Germinal center (tissue), 1 donor: ENCODE measurements at places on chromosomes 12 and 14.

DNA sequence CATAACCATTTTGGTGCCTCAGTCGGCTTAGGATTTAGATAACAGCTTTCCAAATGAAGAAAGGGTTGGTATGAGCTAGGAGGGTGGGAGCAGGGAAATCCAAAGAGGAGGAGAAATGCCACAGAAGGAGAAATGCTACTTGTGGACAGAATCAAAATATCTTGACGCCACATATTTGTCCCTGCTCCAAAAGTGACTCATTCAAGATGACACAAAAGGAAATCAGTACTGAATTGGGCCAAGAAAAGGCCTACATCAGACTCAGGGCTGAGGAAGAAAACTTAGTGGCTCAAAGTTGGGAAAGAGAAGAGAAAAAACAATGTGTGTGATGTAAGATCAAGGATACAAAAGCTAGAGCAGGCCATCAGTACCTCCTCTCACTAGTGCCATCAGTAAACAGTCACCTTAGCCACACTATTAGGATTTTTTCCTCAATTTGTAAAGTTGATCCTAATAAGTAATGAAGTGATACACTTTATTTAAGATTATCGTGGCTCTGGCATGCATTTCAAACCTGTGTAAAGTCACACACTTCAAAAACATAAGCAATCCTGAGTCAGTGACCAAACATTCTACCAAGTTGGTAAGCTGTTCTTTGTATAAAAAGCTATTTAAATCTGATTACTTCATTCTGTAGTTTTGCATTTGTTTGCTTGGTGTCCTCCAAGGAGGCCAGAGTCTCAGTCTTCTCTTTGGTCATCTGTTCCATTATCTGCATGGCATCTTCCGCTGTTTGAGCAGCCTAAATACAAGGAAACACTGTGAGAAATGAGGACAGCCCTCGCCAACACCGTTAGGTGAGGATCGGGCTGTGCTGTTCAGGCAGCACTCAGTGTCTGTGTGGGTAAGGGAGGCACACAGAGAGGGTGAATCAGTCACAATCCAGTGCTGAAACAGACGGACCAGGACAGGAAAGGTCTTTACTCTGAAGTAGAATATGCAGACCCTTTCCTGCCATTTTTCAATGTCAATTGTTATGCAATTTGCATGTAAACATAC lies 52.6 kb upstream of the VPS33A start:
- DNase-seq, result no peak

GRCh38 chr12:27279826-27280225 lies 35.7 kb downstream of the STK38L start:
- no peak for DNase-seq

DNA sequence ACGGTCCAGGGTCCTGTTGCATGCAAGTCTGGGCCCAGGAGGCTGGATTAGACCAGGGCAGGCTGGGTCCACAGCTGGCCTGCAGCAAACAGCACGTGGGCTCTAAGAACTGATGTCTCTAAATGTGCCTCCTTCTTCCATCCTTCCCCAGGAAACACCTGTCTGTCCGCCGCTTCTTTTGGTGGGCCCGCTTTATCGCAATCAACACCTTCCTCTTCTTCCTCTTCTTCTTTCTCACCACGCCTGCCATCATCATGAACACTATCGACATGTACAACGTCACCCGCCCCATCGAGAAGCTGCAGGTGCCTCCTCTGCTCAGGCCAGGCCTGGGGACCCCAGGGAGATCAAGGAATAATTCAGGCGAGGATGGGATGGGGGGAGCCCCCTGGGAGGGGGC lies 28.3 kb downstream of the NGB start:
- DNase-seq, result peak; percentile 31

- DNase-seq, result no peak
Measured at GRCh38 chr14:68513137-68513536, 279.7 kb downstream of the ZFP36L1 start.

DNA sequence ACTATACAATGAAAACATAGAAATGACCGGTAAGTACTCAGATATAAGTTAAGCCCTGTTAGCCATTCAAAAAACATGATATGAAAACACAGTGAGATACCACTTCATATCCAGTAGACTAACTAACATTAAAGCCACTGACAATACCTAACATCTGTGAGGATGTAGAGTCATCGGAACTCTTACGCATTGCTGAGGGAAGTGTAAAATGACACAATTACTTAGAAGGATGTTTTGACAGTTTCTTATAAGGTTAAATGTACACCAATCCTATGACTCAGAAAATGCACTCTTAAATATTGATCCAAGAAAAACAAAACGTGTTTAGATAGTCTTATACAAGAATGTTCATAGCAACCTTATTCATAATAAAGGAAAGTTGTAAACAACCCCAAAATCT lies 782.9 kb downstream of the BCL11B start:
- no peak for DNase-seq

DNA sequence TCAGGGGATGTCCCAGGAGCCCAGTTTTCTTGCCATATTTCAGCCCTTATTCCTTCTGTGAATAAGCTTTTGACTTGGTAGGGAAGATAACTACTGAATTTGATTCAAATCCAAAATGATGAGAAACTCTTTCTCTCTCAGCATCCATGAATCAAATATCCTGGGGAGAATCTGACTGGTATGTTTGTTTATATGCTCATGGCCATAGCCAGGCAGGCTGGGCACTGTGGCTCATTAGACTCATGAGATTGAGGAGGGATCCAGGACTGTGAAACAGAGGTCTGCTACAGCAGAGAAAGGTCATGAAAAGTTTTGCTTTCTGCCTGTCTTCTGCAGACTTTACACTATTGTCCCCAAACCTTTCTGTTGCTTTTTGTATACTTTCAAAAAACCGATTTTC lies 346.4 kb upstream of the ATP2B1 start:
- no peak for DNase-seq

- no peak for DNase-seq
Measured at GRCh38 chr14:106662936-106663550, 1136.7 kb downstream of the TMEM121 start.

DNA sequence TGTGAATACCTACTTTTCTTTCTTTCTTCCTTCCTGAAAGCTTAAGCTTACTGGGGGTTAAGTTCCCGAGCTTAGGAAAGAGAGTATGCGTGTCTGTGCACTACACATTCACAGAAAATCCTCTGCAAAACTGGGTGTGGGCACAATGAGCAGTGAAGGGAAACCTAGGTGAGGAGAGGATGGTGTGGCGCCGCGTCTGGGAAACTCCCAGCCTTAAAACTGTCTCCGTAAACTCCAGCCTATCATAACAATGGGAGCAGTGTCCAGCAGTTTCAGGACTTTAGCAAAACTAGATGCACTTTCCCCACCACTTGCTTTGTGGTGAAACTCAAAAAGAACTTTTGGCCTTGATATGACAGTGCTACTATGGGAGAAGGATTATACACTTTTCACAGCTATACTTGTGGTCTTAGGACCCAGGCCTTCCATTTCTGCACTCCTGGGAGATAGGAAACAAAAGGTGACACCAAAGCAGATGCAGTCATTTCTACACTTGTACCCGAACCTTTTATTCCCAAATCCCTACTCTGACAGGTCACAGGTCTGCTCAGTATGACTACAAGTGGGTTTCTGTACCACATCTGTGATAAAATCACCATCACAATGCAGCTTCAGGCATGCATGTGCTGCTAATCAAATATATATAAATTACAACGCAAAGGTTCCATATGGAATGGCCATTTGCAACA lies 10.4 kb downstream of the AKAP5 start:
- DNase-seq, result no peak

GRCh38 chr12:43736927-43737440 lies 21.6 kb downstream of the PUS7L start:
- no peak for DNase-seq

DNA sequence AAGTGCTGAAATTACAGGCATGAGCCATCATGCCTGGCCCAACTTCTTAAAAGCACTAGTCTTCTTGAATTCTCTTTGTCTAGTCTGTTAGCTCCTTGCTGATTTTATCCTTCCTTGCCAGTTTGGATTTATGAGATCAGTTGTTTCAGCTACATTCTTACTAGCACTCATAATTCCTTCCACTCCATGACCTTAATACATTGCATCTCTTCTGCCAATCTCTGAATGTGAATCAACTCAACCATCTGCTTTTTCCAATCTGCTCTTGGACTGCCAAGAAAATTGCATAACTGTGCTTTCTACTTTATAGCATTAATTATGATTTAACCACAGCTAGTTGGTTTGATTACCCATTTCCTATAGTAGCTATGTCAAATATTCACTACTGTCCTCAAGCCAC lies 14.9 kb upstream of the HEATR5A start:
- DNase-seq, result no peak

DNA sequence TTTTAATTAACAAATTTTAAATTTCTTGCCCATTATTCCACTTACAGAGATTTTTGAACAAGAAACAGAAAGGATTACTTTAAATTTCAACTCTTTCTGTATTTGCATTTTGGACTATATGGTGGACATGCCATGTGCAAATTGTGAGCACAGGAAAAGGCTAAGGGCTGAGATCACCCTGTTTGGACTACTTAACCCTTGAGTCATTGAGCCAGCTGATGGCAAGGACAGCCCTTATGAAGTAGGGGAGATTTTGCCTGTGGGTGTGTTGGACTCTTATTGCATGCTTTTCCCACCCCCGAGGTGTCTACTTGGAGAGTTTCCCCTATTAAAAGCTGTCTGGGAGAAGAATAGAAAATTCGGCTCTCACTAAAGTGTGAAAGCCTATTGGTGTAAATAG lies 17.2 kb downstream of the DERA start:
- DNase-seq, result no peak

DNA sequence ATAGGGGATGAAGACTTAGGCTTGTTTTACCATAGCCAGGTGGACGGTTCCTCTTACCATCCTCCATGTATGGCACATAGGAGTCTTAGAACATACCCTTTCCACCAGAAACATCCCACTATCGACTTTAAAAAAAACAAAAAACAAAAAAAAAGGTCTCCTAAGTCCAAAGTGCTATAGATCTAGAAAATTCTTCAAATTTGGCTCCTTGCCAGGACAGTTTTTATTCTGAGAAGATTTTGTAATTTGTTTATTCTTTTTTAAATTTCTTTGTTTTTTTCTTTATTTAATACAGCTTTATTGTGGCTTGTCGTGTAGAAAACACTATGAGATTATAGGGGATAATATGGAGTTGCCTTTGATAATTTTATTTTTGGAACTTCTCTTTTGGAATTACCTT lies 197.7 kb downstream of the NUBPL start:
- no peak for DNase-seq

DNA sequence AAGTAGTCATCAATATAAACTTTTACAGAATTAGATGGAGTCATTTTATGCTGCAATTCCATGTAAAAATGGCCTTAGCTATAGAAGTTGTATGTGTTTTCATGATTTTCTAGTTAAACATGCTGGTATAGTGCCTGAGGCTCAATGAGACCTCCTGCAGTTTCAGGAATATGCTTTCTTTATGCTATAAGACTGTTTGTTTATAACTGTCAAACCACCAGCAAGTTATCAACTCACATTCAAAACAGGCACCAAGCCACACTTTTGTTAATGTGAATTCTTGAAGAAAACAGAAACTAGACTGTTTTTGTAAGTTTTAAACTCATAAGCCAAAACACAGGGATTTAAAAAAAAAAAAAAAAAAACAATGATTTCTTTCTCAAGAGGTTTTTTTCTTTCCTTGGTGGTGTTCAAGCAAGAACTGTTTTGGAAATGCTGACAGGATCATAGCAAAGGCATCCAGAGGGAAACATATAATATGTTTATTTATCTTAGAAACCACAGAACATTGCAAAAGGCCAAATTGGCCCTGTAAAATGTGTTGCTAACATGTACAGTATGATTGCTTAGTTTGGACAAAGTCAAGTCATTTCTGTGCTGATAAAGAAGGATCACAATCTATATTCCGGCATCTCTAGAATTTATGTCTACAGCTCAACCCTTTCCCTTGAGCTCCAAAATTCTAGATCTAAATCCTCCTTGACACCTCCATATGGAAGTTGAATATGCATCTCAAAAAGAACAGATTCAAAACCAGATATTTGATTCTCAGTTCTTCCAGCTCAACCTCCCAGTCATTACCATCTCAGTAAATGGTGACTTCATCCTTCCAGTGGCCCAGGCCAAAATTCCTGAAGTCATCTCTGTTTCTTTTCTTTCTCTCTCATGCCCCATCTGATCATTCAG lies 29.0 kb upstream of the LUM start:
- DNase-seq, result no peak

- DNase-seq, result peak; percentile 38
Measured at GRCh38 chr12:108667349-108667748, 33.7 kb upstream of the SELPLG start.

DNA sequence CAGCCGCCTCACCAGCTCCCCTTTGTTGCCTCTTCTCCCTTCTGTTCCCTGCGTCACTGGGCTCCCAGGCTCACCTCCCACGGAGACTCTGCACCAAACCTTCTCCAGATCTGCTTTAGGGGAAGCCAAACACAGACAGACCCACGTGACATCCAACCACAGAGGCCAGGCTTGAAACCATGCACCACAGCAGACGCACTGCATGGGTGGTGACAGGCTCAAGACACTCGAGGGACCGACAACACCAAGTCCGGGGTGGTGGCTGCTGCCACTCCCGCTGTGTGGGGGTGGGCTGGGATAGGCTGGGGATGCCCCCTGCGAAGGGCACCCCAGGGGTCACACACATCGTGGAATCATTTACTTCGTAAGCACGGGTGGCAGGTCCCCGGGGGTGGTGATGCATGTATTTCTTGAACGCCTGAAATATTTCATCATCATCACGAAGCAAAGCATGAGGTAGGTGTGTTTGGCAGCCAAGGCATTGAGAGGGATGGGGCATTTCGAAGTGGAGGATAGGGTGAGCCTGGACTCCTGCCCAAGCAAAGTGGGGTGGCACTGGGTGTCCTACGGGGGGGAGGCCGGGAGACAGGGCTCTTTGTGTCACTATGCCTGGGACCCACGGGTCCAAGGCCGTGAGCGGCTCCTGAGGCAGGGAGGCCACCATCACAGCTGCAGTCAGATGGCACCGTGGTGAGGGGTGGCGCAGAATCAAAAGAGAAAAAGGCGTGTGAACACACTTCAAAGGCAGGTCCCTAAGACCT lies 66.8 kb upstream of the RFLNA start:
- DNase-seq, result no peak

- no peak for DNase-seq
Measured at GRCh38 chr12:34340534-34341361, 318.5 kb downstream of the ALG10 start.

- DNase-seq, result no peak
Measured at GRCh38 chr12:53244337-53244736, 12.3 kb upstream of the RARG start.
